ENCODE measurements at places on chromosomes 11 and 22.

- no peak for DNase-seq
These were observed at the start of gene MOV10L1 for GRCh38 chr22:50089682-50090411. TSS of gene MOV10L1 (plus strand) at chr22:50090006. CDS start at chr22:50090089, 83 bp downstream.

DNA sequence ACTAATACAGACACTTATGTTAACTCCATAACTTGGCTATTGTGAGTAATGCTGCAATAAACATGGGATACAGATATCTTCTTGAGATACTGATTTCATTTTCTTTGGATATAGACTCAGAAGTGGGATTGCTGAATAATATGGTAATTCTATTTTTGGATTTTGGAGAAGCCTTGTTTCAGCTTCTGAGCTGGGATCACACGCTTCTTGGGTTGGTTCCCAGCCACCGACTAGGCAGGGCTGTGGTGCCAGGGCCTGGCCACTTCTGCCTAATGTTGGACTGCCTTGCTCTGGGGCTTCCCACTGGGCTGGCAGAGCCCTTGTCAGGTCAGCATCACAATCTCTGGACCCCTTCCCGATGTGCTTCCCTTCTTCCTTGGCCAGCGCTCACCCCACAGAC lies 14.0 kb upstream of the MCHR1 start:
- DNase-seq, result no peak

DNA sequence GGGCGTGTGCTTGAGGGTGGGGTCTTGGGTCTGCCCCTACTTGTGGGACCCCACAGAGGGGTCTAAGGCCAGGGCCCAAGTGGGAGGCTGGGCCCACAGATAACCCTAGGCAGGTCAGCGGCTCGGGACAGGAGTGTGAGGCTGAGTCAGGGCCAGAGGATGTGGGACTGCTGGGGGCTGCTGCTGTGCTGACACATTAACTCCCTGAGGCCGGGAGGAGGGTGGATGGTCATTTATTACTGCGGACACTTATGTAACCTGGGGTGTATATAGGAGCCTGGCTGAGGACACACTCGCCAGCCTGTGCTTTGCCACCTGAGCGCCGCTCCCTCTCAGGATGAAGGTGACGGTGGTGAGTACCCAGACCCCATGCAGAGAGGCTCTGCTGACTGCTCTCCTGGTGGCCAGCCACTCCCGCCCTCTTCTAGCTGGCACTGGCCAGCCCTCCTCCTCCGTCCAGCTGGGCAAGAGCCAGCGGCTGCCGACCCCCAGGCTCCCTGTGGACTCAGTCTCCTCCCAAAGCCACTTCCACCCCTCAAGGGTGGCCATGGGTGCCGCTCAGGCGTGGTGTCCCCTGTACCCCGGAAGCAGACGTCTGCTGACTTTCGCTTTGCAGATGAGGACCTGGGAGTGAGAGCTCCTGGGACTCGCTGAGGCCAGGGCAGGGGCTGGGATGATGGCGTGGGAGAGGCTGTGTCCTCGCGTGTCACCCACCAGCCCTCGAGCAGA lies at the start of gene MIOX:
MIOX (plus strand) TSS at position 299 of the 729 bp plus-strand sequence; CDS start at position 338, 39 bp downstream.
- no peak for DNase-seq

DNA sequence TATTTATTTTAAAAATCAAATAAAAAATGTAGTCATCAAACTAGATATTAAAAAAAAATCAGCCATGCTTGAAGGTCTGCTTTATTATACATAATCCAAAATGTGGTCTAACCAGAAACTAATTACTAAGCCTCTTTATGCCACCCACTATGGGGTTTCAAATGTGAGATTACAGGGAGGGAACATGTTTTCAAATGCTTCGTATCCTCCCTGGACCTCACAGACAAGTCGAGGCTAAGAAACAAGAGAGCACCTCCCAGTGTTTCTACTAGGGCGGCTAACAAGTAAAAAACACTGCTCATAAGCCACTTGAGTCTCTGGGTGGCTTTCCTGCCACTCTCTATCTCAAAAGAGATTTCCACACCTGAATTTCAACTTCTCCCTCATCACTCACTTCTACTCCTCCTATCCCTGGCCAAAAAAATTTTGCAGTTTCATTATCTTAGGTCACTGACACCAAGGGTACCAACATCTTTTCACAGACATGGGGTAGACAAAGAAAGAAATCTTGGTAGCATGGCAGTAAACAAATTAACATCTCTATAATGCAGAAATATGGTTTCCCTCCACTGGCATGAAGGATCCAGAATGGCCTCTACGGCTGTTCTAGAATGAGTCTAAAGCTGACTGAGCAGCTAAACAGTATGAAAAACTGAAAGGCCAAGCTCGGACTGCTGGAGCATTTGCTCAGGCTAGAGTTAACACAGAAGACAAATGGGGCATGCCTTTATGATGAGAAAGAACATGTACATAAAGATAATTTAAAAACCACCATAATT lies 50.9 kb downstream of the PITPNB start:
- no peak for DNase-seq

- no peak for DNase-seq
These were observed 39.2 kb upstream of the SLC36A4 start for GRCh38 chr11:93236741-93237675.
